NCI-H1092 (cell line): ENCODE measurements at places on chromosomes 16 and 17.
A peak's percentile ranks its signal among the peaks of the same experiment; 100 is the strongest.

DNA sequence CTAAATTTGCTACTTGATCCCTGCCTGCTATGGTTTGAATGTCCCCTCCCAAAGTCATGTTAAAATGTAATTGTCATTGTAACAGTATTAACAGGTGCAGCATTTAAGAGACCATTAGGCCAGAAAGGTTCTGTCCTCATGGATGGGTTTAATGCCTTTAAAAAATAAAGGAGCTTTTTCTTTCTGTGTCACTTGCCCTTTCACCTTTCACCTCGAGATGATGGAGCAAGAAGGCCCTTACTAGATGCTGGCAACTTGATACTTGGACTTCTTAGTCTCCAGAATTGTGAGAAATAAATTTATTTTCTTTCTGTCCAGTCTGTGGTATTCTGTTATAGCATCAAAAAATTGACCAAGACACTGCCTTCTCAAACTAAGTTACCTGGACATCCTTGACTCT lies 98.5 kb downstream of the BRIP1 start:
- DNase-seq = no peak

GRCh38 chr17:50184611-50185398 lies 16.6 kb downstream of the COL1A1 start:
- DNase-seq = no peak

DNA sequence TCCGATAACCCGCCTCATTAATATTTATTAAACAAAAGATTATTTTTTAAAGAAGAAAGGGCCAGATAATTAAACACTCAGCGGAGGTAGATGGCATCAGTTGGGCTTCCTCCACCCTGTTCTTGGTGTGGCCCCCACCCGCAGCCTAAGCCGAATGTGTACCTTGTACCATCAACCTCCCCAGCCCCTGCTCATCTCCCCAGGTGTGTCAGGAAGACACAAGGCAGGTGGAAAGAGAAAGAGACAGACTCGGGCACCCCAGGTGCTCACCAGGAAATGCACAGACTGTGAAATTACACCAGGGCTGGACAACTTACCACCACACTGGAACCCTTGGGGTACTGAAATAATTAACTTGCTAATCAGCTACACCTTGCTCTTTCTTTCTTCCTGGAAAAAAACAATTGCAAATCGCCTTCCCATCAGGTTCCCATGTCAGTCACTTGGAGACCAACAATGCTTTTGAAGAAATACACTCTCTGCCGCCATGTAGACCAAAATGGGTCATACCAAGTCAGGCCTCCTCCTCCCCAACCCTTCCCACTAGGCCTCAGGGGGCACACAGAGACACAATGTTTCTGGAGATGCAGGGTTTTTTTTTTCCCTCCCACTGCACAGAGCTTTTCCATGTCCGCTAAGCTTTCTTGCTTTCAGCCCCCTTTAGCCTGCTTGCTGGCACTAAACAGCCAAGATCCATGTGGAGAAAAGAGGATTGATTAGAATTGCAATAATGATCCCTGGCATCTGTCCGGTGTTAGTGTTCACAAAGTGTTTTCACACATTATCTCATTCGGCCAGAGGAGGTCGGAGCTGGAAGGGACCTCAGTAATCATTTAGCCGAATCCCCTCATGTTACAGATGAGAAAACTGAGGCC lies 8.6 kb upstream of the LHX1 start:
- no peak for DNase-seq

DNA sequence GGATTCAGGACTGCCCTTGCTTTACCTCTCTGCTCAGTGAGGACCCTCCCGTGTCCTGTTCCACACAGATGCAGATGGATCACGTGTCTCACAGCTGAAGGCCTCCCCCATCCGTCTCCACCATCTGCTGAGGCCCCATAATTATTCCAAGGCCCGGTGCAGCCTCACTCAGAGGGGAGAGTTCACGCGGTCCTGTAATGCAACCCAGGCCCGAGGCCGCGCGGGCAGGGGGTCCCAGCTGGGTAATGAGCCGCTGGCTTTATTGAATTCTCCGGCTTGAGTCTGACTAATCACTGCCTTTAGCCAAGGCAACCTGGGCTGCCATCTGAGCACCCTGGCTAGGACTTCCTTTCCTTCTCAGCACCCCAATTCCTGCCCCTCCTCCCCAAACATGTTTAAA lies 4.4 kb upstream of the WFIKKN2 start:
- DNase-seq = no peak

- DNase-seq = no peak
These were observed 81.1 kb downstream of the MAF start for GRCh38 chr16:79519448-79519847.

GRCh38 chr17:57400648-57401047 lies 144.3 kb downstream of the MSI2 start:
- no peak for DNase-seq

DNA sequence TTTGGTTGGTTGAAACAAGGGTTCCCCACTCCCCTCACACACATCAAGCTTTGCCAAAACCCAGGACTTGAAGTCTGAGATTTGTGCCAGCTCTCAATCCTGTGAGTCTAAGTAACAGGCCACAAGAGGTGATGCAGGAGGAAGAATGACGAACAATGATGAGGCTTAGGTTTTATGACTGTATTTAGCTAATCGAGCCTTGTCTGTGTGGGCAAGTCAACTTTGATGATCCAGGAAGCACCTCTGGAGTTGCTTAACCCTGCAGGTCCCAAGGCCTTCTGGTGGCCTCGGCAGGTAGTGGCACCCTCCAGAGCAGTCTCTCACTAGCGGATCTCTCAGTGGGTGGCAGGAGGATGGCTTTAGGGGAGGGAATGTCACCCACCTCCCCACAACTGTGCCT lies 28.7 kb downstream of the CDK5RAP3 start:
- DNase-seq = no peak

GRCh38 chr17:59800530-59800942 lies 92.2 kb downstream of the TUBD1 start:
- DNase-seq = no peak

- peak; percentile 33 for DNase-seq
These were observed 406.6 kb upstream of the EEF2KMT start for GRCh38 chr16:5504064-5504781.

GRCh38 chr17:2982854-2983253 lies 80.6 kb downstream of the OR1D5 start:
- DNase-seq = peak; percentile 29

DNA sequence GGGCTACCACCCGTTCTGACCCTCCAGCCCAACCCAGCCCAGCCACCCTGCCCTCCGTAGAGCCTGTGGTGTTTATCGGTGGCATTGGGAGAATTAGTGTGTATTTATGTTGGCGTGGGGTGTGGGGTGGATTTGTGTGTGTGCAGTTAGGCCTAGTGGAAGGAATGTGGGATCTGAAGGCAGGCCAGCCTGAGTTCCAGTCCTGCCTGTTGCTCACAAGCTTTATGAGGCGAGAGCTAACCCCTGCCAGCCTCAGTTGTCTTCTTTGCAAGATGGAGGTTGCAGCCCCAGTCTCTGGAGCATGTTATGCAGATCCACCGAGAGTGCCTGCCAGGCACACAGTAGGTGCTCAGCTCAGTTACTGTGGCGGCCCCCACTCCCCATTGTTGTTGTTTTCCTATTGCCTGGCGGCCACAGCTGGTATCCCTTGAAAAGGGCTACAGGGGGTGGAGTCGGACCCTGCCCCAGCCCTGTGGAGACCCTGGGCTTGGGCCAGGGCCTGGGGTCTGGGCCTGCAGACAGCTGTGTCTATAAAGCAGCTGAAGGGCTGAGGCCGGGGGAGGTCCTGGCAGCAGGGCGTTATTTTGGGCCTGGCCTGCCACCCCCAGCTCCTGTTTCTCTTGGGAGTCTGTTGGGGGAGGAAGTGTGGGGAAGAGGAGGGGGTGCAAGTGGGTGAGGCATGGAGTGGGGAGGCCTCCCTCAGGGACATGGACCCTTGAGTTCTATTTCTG lies 5.1 kb downstream of the ERBB2 start:
- DNase-seq = no peak

DNA sequence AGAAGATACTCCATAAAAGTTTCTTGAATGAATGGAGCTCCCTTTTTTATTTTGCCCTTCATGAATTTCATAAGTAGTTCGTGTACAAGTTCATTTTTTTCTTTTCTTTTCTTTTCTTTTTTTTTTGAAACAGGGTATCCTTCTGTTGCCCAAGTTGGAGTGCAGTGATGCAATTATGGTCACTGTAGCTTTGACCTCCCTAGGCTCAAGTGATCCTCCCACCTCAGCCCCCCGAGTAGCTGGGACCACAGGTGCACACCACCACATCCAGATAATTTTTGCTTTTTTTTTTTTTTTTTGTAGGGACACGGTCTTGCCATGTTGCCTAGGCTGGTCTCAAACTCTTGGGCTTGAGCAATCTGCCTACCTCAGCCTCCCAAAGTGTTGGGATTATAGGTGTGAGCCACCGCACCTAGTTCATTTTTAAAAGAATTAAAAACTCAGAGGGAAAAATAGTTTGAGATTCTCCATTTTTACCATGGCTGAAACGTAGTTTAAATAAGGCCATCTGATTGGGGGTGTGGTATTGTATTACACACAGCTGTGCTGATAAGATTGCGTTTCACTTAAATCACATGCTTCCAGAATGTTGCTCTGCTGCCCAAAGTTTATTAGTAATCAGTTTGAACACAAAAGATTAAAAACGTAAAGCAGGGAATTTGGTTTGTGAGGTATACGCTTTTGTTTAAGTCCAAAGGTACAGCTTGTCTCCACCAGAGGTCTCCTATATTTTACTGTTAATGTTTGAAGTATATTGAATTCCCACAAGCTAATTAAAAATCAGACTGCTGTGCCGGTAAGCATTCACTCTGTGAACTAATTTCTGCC lies 154.1 kb downstream of the SOCS1 start:
- DNase-seq = no peak

DNA sequence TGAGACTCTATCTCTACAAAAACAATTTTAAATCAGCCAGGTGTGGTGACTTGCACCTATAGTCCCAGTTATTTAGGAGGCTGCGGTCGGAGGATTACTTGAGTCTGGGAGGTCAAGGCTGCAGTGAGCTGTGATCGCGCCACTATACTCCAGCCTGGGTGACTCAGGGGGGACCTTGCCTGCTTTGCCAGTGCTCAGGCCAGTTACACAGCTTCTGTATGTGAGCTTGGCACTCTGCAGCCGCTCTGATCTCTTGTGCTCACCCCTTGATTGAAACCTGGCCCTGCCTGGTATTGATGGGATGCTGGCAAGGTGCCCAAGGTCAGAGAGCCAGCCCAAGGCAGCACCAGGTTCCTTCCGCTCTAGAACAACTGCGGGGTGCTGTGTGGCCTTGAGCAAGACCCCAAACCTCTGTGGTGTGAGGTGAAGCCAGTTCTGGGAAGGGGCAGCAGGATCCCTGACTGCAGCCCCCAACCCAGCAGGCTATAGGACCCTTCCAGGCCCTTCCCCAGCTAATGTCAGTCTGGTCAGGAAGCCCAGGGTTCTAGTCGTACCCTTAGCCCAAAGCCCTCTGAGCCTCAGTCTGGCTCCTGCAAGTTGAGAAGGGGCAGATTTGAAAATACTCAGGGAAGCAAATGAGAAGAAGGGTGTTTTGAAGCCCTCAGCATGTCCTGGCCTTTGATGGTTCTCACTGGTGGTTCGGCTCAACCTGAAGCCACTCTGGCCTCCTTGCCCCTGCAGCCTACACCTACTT lies 18.9 kb downstream of the MMP15 start:
- DNase-seq = no peak

- DNase-seq = no peak
These were observed 30.8 kb downstream of the NLRP1 start for GRCh38 chr17:5553479-5553878.

- DNase-seq = no peak
These were observed 64.9 kb upstream of the CHMP6 start for GRCh38 chr17:80926591-80927250.

- DNase-seq = no peak
These were observed 7.3 kb downstream of the CDH13 start for GRCh38 chr16:82633964-82634600.

GRCh38 chr17:49148171-49148570 lies 15.6 kb downstream of the B4GALNT2 start:
- DNase-seq = no peak

DNA sequence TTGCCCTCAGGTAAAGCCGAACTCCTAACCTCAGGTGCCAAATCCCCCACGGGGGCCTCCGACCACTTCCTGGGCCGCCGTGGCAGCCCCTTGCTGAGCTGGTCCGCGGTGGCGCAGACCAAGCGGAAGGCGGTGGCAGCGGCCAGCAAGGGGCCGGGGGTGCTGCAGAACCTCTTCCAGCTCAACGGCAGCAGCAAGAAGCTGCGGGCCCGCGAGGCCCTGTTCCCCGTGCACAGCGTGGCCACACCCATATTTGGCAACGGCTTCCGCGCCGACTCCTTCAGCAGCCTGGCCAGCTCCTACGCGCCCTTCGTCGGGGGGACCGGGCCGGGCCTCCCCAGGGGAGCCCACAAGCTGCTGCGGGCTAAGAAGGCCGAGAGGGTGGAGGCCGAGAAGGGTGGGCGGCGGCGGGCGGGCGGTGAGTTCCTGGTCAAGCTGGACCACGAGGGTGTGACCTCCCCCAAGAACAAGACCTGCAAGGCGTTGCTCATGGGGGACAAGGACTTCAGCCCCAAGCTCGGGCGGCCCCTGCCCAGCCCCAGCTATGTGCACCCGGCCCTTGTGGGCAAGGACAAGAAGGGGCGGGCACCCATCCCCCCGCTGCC lies 51.6 kb downstream of the ACTG1 start:
- DNase-seq = no peak

- DNase-seq = no peak
These were observed 3.3 kb downstream of the GALNS start for GRCh38 chr16:88853325-88853941.
